Osteoblast (primary cell): ENCODE measurements at places on chromosomes 1 and 21. TPM values are rescaled to one million over a fixed set of nuclear protein-coding genes. Genes with fewer than 3 reads are reported as not detected.

- H3K27me3 ChIP-seq = peaks cover 17% of the 10 kb centered on the region
- no peak for DNase-seq
- no peak overlapping the region for H3K4me3 ChIP-seq
- H3K27ac ChIP-seq = no peak overlapping the region
Measured at GRCh38 chr1:204448991-204449677, 37.5 kb upstream of the PPP1R15B start.

- H3K27me3 ChIP-seq = no peaks in the 10 kb centered on the region
- H3K27ac ChIP-seq = no peak overlapping the region
- no peak for DNase-seq
- no peaks in the 10 kb centered on the region for H3K36me3 ChIP-seq
- no peaks in the 10 kb centered on the region for H3K4me1 ChIP-seq
Measured at GRCh38 chr1:226327761-226328162, 18.8 kb upstream of the LIN9 start.

DNA sequence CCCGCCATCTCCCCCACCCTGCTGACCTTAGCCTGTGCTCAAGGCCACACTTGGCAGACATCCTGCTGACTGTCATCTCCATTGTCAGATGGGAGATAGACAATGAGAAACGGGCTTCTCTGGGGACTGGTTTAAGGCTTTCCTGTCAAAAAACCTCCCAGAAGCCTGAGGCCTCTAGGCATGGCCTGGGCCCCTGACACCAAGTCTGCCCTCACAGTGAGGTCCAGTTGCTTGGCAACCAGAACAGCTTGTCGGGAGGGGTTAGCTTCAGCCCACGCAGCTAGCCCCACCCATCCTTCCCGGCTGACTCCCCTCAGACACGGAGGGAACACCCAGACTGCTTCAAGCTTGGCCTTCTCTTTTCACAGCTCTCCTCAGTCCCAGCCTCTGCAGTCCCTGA lies 11.0 kb downstream of the PLEKHA6 start:
- H3K27me3 ChIP-seq = peaks cover 6% of the 10 kb centered on the region
- no peak overlapping the region for H3K27ac ChIP-seq
- DNase-seq = peak; percentile 82
- H3K4me3 ChIP-seq = no peak overlapping the region
- no peaks in the 10 kb centered on the region for H3K36me3 ChIP-seq
- no peaks in the 10 kb centered on the region for H3K4me1 ChIP-seq

DNA sequence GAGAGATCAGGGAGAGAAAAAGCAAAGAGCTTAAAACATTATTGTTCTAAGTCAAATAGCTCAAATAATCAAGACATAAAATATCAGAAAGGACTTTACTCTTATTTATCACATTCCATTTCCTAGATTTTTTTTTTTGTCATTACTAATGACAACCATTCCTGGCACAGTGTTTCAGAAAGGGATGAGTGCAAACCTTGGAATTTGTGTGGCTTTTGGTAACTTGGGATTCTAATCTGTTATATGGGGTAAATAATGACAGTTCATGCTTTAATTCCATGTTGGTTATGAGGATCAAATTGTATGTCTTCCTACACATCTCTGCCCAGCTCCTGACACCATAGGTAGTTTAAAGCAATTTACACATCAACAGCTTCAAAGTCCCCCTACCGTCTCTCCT lies 358.4 kb upstream of the ADGRL4 start:
- H3K27ac ChIP-seq = no peak overlapping the region
- no peaks in the 10 kb centered on the region for H3K36me3 ChIP-seq
- no peak overlapping the region for H3K4me3 ChIP-seq
- H3K27me3 ChIP-seq = no peaks in the 10 kb centered on the region
- H3K4me1 ChIP-seq = no peaks in the 10 kb centered on the region

GRCh38 chr1:170586321-170587252 lies 54.6 kb downstream of the GORAB start:
- peaks cover 14% of the 10 kb centered on the region for H3K4me1 ChIP-seq
- H3K36me3 ChIP-seq = no peaks in the 10 kb centered on the region
- H3K27ac ChIP-seq = peak overlapping the region; percentile 50
- peak; percentile 18 for DNase-seq
- no peaks in the 10 kb centered on the region for H3K27me3 ChIP-seq
- peak overlapping the region; percentile 43 for H3K4me3 ChIP-seq

Gene DNAJC6
- total RNA-seq = 10.5 and 11.8 TPM in 2 replicates

GRCh38 chr1:178066296-178066907 lies 27.5 kb upstream of the RASAL2 start:
- no peak overlapping the region for H3K27ac ChIP-seq
- DNase-seq = no peak
- H3K27me3 ChIP-seq = no peaks in the 10 kb centered on the region
- H3K36me3 ChIP-seq = no peaks in the 10 kb centered on the region
- peaks cover 4% of the 10 kb centered on the region for H3K4me1 ChIP-seq

Gene GPR52
- 1.4 and 2.4 TPM in 2 replicates for total RNA-seq

Gene GFI1
- total RNA-seq = under 0.01 TPM in 1 of 2 replicates, not detected in the other

Gene CR1
- under 0.01 TPM in 1 of 2 replicates, not detected in the other for total RNA-seq

GRCh38 chr1:86470859-86471258 lies 2.1 kb downstream of the CLCA1 start:
- peaks cover 6% of the 10 kb centered on the region for H3K4me1 ChIP-seq
- H3K36me3 ChIP-seq = no peaks in the 10 kb centered on the region
- H3K27me3 ChIP-seq = no peaks in the 10 kb centered on the region
- no peak for DNase-seq
- no peak overlapping the region for H3K4me3 ChIP-seq
- H3K27ac ChIP-seq = no peak overlapping the region

GRCh38 chr1:150789396-150789795 lies 18.7 kb downstream of the CTSK start:
- no peaks in the 10 kb centered on the region for H3K27me3 ChIP-seq
- no peak overlapping the region for H3K4me3 ChIP-seq
- DNase-seq = peak; percentile 56
- H3K4me1 ChIP-seq = no peaks in the 10 kb centered on the region
- H3K36me3 ChIP-seq = no peaks in the 10 kb centered on the region

GRCh38 chr1:54341763-54342162 lies 64.4 kb downstream of the SSBP3 start:
- H3K27me3 ChIP-seq = no peaks in the 10 kb centered on the region
- DNase-seq = no peak
- no peaks in the 10 kb centered on the region for H3K36me3 ChIP-seq
- H3K4me3 ChIP-seq = no peak overlapping the region

- H3K27ac ChIP-seq = no peak overlapping the region
- DNase-seq = no peak
- no peak overlapping the region for H3K4me3 ChIP-seq
- H3K36me3 ChIP-seq = no peaks in the 10 kb centered on the region
- H3K27me3 ChIP-seq = no peaks in the 10 kb centered on the region
- peaks cover 12% of the 10 kb centered on the region for H3K4me1 ChIP-seq
Measured at GRCh38 chr1:66210635-66211244, 323.2 kb upstream of the SGIP1 start.

- H3K27me3 ChIP-seq = peaks cover 98% of the 10 kb centered on the region
- peaks cover 6% of the 10 kb centered on the region for H3K4me1 ChIP-seq
- no peak overlapping the region for H3K4me3 ChIP-seq
- H3K36me3 ChIP-seq = no peaks in the 10 kb centered on the region
Measured at GRCh38 chr1:44409757-44410156, 4.7 kb downstream of the RNF220 start.

DNA sequence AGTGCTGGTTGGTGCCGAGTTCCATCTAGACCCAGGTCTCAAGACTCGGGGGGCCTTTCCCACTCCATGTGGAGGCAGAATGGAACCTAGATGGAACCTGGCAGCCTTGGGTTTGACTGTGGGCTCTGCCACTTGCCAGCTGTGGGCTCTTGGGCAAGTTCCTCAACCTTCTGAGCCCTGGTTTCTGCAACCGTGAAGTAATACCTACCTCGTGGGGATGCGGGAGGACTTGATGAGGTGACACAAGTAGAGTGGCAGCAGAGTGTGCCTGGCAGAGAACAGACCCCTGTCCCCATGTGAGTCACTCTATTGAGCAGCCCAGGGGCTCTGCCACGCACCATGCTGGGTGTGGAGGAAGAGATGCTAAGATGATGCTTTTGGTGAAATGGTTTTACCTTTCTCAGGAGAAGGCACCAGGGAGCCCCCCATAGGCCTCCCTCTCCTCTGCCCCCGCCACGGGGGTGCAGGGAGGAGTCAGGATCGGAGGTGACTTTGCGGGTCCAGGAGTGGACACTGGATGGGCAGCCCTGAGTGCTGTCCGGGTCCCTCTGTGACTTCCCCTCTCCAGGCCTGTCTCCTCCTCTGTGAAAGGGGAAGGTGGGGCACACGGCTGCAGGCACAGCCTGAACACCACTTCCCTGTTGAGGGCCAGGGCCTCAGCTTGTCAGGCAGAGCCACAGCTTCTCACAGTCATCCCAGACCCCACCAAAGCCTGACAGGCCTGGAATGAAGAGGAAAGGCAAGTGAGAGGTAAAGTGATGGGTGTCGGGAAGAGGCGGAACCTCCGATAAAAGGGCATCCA lies 36.7 kb upstream of the EDN2 start:
- DNase-seq = peak; percentile 87
- no peak overlapping the region for H3K4me3 ChIP-seq

GRCh38 chr1:39850606-39851216 lies 32.6 kb downstream of the TRIT1 start:
- H3K4me1 ChIP-seq = peaks cover 15% of the 10 kb centered on the region
- no peak overlapping the region for H3K4me3 ChIP-seq
- no peak for DNase-seq
- no peak overlapping the region for H3K27ac ChIP-seq

Gene FAM177B
- not detected in 2 replicates for total RNA-seq

Gene RPTN
- total RNA-seq = 0.29 and 0.36 TPM in 2 replicates

DNA sequence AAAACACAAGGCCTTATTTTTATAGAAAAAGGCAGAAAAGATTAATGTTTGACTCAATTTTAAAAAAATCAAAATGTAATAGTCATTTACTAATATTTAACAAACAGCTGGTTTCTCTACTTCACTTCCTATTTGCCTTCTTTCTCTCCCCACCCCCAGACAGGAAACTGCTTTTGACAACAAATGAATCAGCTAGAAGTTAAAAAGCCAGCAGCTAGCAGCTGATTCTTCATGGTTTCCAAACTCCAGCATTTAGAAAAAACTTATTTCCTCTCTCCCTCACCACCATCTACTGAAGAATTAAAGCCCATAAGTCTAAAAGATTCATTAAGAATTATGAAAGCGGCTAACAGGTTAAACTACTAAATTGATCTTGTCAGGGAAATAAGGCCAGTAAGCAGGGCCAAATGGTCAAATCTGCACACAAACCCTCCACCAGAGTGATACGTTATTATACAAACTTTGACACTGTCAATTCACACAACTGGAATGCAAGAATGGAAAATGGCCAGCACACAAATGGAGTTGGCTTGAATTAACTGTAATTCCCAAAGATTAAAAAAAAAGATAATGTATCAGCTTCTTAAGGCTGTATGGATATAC lies 4.0 kb downstream of the WDR26 start:
- H3K36me3 ChIP-seq = peaks cover 16% of the 10 kb centered on the region
- H3K4me3 ChIP-seq = peak overlapping the region; percentile 41
- no peaks in the 10 kb centered on the region for H3K27me3 ChIP-seq
- peaks cover 56% of the 10 kb centered on the region for H3K4me1 ChIP-seq
- peak; percentile 66 for DNase-seq
- H3K27ac ChIP-seq = peak overlapping the region; percentile 60

DNA sequence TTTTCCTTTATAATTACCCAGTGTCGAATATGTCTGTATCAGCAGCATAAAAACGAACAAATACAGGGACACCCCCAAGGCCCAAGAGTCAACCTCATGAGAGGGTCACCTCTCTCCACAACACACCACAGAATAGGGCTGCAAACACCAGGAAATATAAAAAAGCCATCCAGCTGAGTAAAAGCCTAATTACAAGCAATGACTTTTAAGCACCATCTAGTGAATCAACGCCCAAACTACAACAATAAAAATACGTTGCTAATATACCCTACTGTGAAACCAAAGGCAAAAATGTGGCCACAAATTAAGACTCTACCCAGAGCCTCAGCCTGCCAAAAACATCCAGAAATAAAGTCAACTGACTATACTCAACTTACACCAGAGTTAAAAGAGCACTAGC lies 817.9 kb upstream of the NEGR1 start:
- no peak overlapping the region for H3K27ac ChIP-seq
- H3K27me3 ChIP-seq = no peaks in the 10 kb centered on the region
- H3K4me3 ChIP-seq = no peak overlapping the region
- DNase-seq = no peak
- H3K4me1 ChIP-seq = no peaks in the 10 kb centered on the region

DNA sequence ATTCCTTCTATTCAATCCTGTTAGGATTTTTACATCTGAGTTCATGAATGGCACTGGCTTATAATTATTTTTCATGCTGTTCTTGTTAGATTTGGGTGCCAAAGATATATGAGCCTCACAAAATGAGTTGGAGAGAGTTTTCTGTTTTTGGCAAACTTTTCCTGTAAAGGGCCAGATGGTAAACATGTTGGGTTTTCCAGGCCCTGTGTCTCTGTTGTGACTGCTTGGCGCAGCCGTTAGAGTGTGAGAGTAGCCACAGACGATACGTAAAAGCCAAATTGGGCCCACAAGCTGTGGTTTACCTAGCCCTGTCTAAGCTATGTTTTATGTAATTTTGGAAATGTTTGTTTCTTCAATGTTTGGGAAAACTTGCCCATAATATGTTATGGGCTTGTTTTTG lies 15.6 kb upstream of the CA6 start:
- H3K27me3 ChIP-seq = peaks cover 10% of the 10 kb centered on the region
- no peak overlapping the region for H3K4me3 ChIP-seq
- H3K27ac ChIP-seq = no peak overlapping the region
- no peaks in the 10 kb centered on the region for H3K4me1 ChIP-seq
- H3K36me3 ChIP-seq = no peaks in the 10 kb centered on the region

DNA sequence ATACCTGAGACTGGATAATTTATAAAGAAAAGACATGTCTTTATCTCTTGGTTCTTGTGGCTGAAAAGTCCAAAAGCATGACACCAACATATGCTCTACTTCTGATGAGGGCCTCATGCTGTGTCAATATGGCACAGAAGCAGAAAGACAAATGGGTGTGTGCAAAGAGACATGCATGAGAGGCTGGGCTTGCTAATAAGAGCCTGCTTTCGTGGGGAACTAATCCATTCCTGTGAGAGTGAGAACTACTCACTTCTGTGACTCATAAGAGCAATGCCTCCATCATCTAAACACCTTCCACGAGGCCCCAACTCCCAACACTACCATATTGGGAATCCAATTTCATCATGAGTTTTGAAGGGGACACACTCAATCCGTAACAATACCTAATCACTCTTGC lies 340.0 kb upstream of the DUSP10 start:
- DNase-seq = no peak
- H3K4me1 ChIP-seq = peaks cover 28% of the 10 kb centered on the region
- H3K4me3 ChIP-seq = no peak overlapping the region

GRCh38 chr1:107158991-107159390 lies 18.2 kb downstream of the NTNG1 start:
- H3K27ac ChIP-seq = no peak overlapping the region
- no peak for DNase-seq
- H3K36me3 ChIP-seq = no peaks in the 10 kb centered on the region
- H3K4me1 ChIP-seq = no peaks in the 10 kb centered on the region

DNA sequence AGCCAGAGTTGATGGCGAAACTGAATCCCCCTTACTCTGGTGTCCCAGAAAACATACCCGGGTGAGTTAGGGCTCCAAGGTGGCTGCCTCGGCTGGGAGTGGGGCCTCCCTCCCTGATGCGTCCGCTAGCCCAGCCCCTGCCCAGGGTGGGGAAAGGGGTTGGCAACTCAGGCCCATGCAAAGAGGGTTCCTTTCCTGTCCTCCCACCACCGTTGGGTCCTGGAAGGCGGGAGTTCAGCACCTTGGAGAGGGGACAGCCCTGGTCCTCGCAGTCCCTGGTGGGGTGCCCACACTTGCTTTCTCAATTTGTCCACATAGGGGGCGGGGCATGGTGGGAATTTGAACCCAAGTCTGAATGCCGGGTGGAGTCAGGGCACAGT lies 6.1 kb downstream of the SRM start:
- H3K27ac ChIP-seq = no peak overlapping the region
- H3K4me3 ChIP-seq = no peak overlapping the region
- peaks cover 3% of the 10 kb centered on the region for H3K4me1 ChIP-seq
- peaks cover 27% of the 10 kb centered on the region for H3K36me3 ChIP-seq
